ENCODE measurements at places on chromosomes 5 and 9. TPM values are rescaled to one million over a fixed set of nuclear protein-coding genes. Genes with fewer than 3 reads are reported as not detected.

Gene TRPM3
- 0.53 TPM for polyA plus RNA-seq

Gene MRPL36
- 33.4 TPM for polyA plus RNA-seq

Gene LRRC19
- 0.19 TPM for polyA plus RNA-seq

Gene PNPLA7
- polyA plus RNA-seq = 1.6 TPM

Gene ANXA1
- polyA plus RNA-seq = 152 TPM

Gene PCDHGB6
- 6.8 TPM for polyA plus RNA-seq

Measured in muscle of back (tissue), 13 donors.